AG10803 (cell line): ENCODE measurements at places on chromosomes 11 and 22.

GRCh38 chr22:45291061-45291930 lies 6.5 kb downstream of the UPK3A start:
- no peak for DNase-seq

GRCh38 chr11:2528301-2529050 lies 83.7 kb downstream of the KCNQ1 start:
- no peak for DNase-seq

DNA sequence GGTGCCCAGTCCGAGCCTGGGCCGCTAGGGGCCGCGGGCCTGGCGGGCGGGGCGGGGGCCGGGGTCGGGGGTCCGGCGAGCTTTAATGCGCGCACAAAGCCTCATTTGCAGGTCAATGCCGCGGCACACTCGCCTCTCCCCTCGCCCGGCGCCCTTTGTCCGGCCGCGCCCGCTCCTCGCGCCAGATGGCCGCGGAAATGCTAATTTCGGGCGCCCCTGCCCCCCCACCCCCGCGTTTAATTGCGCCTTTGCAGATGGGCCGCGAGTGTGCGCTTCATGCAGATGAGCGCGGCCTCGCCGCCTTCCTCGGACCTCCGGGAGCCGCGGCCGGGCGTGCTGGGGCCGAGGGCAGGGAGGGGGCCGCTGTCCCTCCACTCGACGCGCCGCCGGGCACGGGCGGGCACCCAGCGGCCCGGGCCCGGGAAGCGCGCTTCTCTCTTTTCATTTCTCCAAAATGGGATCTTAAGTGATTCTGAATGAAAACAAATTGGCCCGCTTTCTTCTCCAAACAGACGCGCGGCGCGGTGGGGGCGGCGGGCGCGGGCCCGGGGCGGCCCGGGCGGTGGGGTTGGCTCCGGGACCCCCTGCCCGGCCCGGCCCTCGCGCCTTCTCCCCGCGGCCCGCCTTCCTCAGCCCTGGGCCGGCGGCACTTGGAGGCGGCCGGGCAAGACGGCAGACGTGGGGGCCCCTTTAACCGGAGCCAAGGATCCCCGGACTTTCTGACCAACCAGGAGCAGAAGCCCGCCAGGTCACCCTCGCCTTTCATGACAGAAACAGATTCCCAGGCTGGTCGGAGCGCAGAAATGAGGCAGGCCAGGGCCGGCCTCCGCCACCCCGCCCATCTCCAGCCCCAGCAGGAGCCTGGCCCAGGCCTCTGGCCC lies 22.9 kb downstream of the CDKN1C start:
- no peak for DNase-seq

DNA sequence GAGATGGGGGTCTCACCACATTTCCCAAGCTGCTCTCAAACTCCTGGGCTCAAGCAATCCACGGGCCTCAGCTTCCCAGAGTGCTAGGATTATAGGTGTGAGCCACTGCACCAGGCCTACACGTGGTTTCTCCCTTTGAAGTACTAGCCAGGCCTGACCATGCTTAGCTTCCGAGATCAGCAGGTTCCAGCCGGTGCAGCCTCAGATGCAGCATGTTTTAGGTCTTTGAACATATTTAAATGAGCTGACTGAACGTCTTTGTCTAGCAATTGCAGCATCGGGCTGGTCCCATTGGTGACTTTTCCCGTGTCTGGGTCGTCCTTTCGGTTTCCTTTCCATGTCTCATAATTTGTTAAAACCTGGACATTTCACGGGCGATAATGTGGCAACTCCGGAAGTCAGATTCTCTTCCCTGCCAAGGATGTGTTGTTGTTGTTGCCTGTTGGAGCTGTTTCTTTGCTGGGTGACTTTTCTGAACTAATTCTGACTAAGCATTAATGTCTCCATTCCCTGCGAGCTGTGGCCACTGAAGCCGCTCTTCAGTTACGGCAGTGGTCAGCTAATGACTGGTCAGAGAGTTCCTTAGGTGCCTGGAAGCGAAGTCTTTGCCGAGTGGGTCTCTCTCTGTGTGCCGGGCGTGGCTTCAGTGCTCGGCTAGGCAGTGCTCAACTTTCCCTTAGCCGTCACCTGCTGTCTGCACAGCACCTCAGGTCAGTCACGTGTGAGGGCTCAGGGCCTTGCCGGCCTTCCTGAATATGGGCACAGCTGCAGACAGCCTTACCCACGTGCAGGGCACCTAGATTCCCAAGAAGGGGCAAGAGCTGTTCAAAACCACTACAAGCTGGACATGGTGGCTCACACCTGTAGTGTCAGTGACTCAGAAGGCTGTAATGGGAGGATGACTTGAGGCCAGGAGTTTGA lies 3.8 kb upstream of the CYP2D6 start:
- peak; percentile 17 for DNase-seq

DNA sequence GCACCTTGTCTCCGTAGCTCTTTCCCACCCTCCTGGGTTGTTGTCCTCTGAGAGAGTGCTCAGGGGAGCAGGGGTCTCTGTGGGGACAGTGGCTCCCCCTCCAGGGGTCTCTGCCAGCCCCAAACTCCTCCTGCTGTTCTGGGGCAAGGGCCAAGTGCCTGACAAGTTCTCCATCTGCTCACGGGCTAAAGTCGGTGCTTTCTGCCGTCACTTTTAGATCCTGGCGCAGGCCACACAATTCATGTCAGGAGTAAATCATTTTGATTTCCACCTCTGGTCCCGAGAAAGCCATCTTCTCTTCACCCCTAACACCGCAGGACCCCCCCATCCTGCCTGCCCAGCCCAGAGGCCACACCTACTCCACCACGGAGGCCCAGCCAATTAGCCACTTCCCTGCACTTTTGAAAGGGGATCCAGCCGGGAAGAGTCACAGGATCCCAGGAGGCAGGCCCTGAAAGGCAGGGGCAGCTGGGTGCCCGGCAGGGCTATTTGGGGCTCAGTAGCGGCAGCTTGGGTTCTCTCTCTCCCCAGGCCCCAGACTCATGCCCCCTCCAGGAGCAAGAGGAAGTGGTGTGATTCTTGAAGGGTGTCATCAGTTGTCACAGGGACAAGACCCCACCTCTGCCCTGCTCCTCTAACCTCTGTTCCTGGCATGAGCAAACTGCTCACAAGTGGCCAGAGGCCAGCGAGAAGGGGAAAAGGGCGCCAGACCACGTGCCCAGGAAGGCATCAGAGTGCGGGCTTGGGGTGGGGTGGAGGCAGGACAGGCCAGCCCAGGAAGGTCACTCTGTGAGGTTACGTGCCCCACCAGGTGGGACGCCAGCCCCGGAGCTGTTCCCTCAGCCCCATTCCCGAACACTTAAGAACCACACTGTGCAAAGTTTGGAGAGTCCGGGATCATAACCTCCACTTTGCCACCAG lies 1.3 kb downstream of the MACROD1 start:
- DNase-seq = no peak

DNA sequence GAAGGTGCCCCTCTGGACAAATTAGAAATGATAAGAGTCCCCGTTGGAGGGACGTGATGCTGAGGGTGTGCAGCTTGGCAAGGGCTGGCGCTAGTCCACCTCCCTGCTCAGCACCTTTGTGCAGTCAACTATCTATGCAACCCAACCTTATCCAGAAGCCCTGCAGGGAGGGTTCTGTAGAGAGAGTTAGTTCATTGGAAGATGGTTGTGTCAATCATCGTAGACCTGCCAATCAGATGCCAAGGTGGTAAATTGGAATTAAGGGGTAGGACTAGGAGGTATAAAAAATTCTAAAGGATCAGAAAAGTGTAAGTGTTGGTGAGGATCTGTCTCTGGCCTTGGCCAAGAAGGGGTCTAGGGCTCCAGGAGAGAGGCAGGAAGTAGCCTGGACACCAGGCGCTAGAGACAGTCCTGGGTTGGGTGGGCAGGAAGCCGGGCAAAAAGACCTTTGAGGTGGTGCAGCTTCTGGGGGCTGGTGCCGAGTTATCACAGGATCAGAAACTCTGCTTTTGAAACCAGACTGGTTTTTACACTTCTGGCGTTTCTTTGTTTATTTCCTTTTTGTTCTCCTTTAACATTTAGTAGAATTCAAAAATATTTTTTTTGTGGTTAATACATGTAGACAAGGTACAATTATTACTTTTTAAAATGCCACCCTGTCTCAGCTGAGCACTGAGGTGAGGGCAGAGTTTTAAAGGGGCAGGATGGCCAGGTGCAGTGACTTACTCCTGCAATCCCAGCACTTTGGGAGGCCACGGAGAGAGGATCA lies 1.6 kb downstream of the C1QTNF6 start:
- DNase-seq = peak; percentile 82

GRCh38 chr22:19865141-19865829 lies 10.6 kb upstream of the GNB1L start:
- DNase-seq = no peak

GRCh38 chr11:1863352-1864216 lies 10.7 kb downstream of the LSP1 start:
- DNase-seq = peak; percentile 86

DNA sequence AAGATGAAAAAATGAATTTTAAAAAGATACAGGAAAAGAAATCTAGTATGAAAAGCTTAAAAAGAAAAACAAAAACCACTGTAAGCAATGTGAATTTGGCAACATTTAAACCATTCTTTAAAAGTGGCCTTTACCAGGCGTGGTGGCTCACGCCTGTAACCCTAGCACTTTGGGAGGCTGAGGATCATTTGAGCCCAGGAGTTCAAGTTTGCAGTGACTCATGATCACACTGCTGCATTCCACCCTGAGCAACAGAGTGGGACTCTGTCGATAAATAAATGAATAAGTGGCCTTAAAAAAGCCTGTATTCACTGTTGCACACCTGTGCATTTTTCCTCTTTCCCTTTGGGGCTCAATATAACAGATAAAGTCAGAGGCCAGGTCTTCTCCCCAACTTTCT lies 69.2 kb downstream of the RAB30 start:
- no peak for DNase-seq

- no peak for DNase-seq
Measured at GRCh38 chr11:28793282-28793738, 685.1 kb downstream of the METTL15 start.

DNA sequence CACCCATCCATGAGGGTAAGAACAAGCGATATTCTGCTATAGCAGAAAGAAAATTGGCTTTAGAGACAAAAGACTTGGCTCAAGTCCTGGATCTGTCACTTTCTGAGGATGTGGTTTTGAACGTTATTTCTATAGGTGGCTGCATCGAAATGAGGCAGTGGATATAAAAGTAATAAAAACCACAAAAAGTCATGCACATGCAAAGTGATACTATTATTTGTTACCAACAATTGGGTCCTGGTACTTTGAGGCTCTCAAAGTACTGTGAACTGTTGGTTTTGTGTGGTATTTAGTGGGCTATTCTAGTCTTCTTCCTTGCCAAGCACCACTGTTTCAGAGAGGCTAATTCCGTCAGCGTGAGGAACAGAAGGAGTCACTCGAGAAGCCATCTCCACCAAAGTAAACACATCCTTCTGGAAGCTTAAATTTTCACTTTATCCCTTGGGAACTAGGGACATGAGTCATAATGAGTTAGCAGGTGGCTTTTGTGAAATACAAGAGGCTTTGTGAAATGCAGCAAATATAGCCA lies 13.1 kb downstream of the UBASH3B start:
- peak; percentile 79 for DNase-seq
